Smooth muscle cell of trachea (primary cell): ENCODE measurements at places on chromosomes 5 and 9. TPM values are rescaled to one million over a fixed set of nuclear protein-coding genes. Genes with fewer than 3 reads are reported as not detected.

STKLD1 gene
- total RNA-seq = 1.2 TPM in 2 replicates

LIX1 gene
- not detected in 2 replicates for total RNA-seq

INSL6 gene
- not detected in 2 replicates for total RNA-seq

BAAT gene
- not detected in 2 replicates for total RNA-seq

CERCAM gene
- 86.8 and 179 TPM in 2 replicates for total RNA-seq

FYB1 gene
- total RNA-seq = under 0.01 TPM in 2 replicates

CCDC171 gene
- total RNA-seq = 2.8 and 6.8 TPM in 2 replicates

SLC25A48 gene
- not detected in 2 replicates for total RNA-seq

LCN15 gene
- under 0.01 TPM in 1 of 2 replicates, not detected in the other for total RNA-seq

FRMPD1 gene
- not detected in 2 replicates for total RNA-seq

SLC46A2 gene
- not detected in 2 replicates for total RNA-seq

ARID3C gene
- total RNA-seq = not detected in 2 replicates

SLCO6A1 gene
- not detected in 2 replicates for total RNA-seq

SURF6 gene
- total RNA-seq = 9.6 and 10.9 TPM in 2 replicates

ELAVL2 gene
- total RNA-seq = 0.15 and 0.17 TPM in 2 replicates

CANX gene
- 606 and 677 TPM in 2 replicates for total RNA-seq
